ENCODE measurements at places on chromosomes 1 and 21.

DNA sequence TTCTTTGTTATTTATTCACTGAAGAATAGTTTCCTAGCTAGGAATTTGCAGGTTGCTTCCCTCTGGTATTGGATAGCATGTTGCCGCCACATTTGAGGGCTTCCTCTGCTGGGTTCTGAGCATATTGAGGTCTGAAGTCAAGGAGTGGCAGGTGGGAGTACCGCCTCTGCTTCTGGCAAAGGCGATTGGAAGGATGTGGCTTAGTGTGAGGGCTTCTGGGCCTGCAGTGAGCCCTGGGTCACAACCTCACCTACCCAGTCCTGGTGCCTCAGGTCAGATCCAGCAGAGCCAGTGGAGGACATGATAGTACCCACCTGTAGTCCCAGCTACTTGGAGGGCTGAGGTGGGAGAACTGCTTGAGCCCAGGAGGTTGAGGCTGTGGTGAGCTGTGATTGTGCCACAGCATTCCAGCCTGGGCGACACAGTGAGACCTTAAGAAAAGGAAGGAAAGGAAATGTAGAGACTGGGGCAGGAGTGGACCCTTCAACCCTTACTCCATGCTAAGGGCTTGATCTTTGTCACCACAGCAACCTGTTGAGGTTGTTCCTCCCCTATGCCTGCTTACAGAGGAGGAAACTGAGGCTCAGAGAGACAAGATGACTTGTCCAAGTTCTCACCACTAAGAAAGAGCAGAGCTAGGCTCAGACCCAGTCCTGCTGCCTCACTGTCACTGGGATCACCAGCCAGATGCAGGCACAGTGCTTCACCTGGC is 22.8 kb downstream of the A3GALT2 start:
- no peak for DNase-seq

DNA sequence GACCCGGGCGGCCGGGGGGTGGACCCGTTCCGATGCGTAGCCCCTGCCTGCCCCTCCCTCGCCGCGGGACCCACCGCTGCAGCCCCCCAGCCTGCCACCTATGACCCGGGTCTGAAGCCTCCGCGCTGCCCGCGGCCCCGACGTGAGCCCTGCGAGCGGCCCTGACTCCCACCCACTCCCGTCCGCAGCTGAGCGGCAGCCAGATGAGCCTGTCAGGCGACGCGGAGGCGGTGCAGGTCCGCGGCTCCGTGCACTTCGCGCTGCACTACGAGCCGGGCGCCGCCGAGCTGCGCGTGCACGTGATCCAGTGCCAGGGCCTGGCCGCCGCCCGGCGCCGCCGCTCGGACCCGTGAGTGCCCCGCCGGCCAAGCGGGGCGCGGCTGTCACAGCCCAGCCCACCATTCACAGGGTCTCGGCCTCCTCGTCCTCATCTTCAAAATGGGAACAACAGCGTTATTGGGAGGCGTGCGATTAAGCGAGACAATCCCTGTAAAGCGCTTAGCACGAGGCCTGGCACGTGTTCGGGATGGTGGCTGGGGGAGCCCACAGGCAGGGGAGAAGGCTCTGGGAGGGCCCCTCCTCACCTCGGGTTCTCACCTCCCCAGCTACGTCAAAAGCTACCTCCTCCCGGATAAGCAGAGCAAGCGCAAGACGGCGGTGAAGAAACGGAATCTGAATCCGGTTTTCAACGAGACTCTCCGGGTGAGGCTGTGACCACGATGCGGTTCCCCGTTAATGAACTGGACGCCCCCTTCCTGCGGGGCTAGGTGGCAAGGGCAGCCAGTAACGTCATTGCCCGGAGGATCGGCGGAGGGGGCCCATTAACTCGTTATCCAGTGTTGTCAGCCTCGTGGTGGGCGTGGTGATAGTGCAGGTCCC is 8.2 kb downstream of the SYTL1 start:
- no peak for DNase-seq

- no peak for DNase-seq
Measured at GRCh38 chr1:188423073-188423472, 1594.3 kb downstream of the PLA2G4A start.

- no peak for DNase-seq
Measured at GRCh38 chr1:32077451-32077850, 4.7 kb downstream of the TMEM39B start.

- no peak for DNase-seq
Measured at GRCh38 chr1:33410091-33410701, 20.7 kb downstream of the PHC2 start.

DNA sequence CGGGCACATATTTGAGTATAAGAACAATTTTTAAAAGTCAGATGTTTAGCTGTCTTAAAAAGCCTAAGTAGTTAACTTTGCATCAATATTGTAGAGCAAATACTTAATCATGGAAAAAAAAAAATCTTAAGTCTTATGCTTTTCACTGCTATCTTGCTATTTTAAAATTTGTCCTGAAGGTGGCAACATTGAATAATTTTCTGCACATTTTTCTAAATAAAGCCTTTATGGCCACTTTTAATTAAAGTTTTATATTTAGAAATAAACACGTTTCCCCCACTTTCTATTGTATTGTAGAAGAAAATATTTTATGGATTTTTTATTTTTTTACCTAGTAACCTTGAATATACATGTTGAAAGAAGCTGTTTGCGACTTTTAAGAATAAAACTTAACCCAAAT is 198.8 kb downstream of the AMY1C start:
- DNase-seq = no peak

- DNase-seq = no peak
Measured at GRCh38 chr1:169012416-169012815, 94.1 kb upstream of the ATP1B1 start.

- no peak for DNase-seq
Measured at GRCh38 chr1:12553963-12554362, 64.0 kb downstream of the DHRS3 start.

DNA sequence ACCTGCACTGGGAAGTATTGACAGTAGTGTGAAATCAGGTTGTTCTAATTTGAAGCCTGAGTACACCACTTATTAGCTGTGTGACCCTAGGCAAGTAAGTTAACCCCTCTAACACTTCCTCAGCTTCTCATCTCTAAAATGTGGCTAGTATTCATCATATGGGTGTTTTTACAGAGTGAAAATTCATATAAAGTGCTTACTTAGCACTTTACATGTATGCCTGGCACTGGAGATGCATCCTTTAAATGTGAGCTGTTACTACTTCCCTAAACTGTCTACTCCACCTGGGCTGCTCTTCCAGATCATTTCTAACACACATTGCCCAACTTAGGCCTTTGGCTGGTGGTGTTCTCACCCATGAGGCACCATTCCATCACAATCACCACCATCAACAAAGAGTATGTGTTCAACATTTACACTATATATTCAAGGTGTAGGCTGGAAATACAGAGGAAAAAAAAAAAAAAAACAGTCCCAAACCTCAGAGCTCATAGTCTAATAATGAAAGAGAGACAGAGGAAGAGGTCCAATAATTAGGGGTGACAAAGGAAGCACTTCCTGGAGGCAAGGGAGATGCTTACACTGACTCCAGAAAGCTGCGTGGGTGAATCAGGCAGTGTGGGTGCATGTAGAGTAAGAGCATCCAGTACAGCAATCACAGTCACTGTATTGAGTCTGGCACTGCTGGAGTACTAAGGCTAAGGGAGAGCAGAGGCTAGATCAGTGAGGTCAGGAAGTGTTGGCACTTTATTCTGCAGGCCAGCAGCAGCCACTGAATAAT is 3.6 kb downstream of the STX6 start:
- no peak for DNase-seq

GRCh38 chr1:214216779-214217178 is 64.2 kb upstream of the SMYD2 start:
- DNase-seq = no peak

DNA sequence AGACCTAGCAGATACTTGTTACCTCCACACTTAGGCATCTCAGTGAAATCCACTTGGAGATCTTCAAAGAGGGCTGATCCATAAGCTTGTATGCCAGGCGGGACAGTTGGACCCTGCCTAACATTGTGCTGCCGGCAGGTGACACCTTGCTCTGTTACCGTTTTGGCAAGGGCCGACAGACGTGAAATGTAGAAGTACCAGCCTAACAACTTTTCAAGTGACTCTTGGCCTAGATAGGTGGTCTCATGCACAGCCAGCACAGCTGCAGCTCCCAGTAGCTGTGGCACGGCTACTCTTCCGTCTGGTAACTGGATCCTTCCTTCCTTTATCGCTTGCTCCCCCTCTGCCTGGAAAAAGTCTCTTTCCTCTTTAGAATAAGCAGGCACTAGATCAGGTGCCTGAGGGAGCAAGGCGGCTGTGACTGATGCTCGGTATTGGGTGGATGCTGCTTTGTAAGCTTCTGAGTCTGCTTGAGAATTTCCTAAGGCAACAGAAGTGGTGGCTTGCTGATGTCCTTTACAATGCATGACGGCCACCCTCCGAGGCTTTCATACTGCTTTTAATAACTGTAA is 713.5 kb downstream of the AMY1C start:
- no peak for DNase-seq

- no peak for DNase-seq
Measured at GRCh38 chr1:205122489-205122882, 708 bp upstream of the RBBP5 start.

- no peak for DNase-seq
Measured at GRCh38 chr1:52814465-52814864, 28.1 kb upstream of the ZYG11A start.

- no peak for DNase-seq
Measured at GRCh38 chr1:115144176-115144575, 54.9 kb upstream of the TSPAN2 start.

GRCh38 chr1:6016191-6016865 is 24.1 kb upstream of the NPHP4 start:
- DNase-seq = no peak

DNA sequence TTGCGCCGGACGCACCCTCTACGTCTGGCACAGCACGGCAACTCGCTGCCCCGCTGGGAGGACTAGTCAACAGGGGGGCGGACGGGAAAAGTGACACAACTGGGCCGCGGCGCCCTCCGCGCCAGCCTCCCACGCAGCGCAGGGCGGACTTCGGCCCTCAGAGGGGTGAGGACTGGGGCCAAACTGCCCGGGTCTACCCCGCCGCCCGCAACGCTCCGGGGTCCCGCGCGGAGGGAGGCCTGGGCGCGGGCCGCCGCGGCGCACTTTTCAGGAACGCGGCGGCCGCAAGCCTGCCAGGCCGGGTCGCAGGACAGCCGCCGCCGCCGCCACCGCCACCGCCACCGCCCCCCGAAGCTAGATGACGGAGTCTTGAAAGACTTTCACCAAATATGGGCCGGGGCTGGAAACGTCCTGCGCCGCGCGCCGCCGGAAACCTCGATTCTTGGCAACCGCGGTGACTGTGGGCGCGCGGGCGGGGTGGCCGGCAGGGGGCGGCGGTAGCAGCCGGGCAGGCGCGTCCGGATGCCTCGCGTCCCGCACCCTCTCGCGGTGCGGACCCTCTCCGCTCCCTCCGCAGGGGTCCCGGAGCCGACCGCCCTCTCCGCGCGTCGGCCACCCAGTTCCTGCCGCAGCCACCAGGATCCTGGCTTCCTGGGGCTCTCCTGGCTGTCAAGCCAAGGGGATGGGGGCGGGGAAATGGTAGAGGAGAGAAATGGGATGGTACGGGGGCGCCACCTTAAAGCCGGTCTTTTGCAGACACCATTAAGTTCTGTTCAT is 3.7 kb upstream of the CCN1 start:
- DNase-seq = no peak

GRCh38 chr1:178630417-178630816 is 94.6 kb upstream of the RALGPS2 start:
- no peak for DNase-seq

GRCh38 chr1:41354956-41355355 is 6.3 kb upstream of the FOXO6 start:
- DNase-seq = no peak

DNA sequence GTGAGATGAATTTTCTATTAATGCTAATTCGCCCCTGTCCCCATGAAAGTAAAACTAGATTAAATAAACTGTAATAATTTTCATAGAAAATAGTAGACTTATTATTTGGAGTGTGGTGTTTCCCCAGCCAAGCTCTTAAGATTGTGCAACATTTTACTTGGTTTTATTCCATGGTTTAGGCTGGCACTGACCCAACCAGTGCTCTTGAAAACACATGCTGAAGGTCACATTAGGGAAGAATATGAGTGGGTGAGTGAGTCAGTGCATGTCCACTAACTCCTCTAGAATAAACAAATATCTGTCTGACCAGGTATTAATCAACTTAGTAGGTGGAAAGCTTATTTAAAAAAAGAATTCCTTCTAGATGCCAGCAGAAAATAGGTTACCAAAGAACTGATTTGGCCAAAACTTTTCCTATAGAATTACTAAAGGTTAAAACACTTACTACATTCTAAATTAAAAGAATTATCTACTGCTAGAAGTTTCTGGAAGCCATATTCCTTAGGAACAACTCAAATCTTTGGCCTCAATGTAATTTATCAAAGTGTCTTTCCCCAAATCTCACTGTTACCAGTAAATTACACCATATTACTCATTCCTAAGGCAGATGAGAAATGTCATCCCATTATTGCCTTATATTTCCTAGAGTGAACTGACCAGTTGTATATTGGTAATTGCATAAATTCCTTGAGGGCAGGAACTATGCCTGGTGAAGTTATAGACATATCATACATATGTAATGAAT is 89.7 kb upstream of the RGS1 start:
- no peak for DNase-seq

GRCh38 chr1:48472638-48473037 is 634 bp upstream of the SPATA6 start:
- DNase-seq = no peak

- DNase-seq = no peak
Measured at GRCh38 chr1:118944133-118944532, 44.0 kb downstream of the TBX15 start.

- no peak for DNase-seq
Measured at GRCh38 chr1:3292868-3293562, 161.4 kb upstream of the ARHGEF16 start.

DNA sequence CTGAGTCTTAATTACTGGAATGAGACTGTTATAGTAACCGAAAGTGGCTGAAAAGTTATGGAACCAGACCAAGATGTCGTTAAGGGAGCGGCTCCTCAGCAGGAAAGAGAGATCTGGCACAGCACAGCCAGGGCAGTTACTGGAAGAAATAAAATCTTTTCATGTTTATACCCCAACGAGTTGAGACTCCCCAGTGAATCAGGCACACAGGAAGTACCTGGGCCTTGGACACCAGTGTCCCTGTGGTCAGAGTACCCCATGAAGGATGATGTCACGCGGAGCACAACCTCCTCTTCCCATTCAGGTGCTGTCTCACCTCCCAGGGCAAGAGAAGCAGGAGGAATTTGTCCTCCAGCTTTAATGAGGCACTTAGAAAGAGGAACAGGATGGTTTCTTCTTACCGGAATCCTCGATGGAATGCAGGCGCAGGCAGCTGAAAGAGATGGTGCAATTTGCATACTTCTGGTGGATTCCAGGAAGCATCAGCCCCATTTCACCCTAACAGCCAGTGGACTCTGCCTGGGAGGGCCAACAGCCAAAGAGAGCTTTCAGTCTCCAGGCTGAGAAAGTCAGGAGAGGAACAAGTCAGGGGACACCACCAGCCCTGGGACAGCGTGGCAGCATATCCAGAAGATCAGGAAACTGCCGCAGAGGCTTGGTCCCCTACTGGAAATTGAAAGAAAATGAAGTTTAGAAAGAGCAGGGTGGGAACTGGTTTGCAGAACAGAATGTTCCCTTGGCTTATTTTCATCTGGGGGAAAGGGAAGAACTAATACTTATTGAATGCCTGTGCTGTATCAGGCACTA is 35.9 kb upstream of the CTTNBP2NL start:
- DNase-seq = no peak

All from stimulated activated CD8-positive, alpha-beta memory T cell treated with anti-CD3 and anti-CD28 coated beads, Interleukin-15, amount 100 ng/mL, for 4 hours (primary cell).